T1000 (cell line): ENCODE measurements at places on chromosomes 3 and 15.

DNA sequence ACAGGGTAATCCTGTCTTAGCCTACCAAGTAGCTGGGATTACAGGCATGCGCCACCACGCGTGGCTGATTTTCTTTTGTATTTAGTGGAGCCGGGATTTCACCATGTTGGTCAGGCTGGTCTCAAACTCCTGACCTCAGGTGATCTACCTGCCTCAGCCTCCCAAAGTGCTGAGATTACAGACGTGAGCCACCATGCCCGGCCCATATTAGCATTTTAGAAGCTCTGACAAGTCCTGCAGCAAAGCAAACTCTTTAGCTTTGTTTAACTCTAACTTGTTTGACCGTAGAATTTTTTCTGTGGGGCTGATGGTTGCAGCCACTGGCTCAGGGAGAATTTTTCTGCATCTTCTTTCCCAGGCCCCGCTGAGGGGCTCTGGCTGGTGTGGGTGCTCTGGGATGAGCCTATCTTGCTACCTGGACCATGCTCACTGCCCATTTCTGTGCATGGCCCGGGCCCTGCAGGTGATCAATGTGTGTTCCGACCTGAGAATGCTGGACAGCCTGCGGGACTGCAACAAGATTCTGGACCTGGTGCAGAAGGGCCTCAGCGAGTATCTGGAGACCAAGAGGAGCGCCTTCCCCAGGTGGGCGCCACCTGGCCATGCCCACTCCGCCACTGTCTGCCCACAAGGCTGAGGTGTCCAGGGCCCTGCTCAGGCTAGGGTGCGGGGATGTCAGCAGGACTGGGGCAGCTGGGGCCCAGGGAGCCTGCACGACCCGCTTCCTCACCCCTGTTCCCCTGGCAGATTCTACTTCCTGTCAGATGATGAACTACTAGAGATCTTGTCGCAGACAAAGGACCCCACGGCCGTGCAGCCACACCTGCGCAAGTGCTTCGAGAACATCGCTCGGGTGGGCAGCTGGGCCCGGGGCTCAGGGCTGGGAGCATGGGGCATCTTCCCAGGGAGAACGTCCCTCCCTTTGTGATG is 41.3 kb downstream of the DNAH1 start:
- no peak for DNase-seq

- no peak for DNase-seq
Observed at GRCh38 chr3:154684021-154684420, 254.0 kb upstream of the GPR149 start.

GRCh38 chr3:123296836-123297626 is 95.3 kb downstream of the SEC22A start:
- DNase-seq = no peak

DNA sequence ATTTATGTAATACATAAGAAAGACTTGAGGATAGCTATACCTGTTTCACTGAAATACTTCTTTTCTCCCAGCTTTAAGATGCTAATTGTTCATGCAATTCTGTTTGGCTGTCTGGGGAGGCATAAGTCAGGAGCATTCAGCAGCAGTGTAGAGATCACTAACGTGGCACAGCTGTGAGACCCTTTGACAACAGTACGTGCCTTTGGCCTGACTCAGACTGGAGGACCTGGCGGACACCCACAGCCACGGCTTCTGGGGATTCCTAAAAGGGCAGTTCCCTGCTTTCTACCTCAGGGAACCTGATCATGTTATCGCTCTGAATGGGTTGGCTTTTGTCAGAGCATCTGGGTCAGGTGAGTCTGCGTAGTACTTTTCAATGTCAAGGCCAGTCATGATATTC is 295.0 kb upstream of the ICE2 start:
- no peak for DNase-seq
